ENCODE measurements at places on chromosomes 7 and 10.
A peak's percentile ranks its signal among the peaks of the same experiment; 100 is the strongest.

DNA sequence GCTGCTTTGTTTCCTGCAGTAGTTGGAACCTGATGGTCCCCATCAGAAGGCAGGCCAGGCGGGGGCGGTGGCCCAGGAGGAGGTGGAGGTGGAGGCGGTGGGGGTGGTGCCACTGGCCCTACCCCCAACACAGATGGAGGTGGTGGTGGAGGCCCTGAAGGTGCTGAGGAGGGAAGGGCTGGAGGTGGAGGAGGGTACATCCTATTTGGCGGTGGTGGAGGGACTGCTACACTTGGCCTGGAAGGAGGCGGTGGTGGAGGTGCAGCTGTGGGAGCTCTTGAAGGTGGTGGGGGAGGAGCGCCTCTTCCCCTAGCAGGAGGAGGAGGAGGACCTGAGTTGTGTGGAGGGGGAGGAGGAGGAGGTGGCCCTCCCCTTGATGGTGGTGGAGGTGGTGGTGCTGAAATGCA, 36.8 kb downstream of the LMOD2 start:
- DNase-seq, result no peak

- DNase-seq, result no peak
Observed at GRCh38 chr7:55622241-55622640, 49.9 kb upstream of the VOPP1 start.

DNA sequence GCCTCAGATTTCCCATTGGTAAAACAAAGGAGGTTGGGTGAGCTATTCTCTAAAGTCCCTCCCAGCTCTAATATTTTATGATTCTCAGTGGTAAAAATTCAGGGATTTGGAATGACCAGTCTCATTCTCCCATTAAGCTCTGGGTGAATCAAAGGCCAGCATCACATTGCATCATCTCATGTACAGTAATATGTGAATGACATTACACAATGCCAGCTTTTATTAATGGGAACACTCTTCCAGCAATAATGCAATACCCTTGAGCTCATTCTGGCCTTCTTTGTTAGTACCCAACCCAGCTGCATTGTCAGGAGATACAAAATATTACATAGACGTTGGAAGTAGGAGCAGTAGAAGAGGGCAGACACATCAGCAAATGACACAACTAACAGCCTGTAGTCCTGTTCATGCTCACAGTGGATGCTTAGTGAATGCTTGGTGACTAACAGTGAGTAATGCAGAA, 100.0 kb upstream of the EGR2 start:
- no peak for DNase-seq

- DNase-seq, result no peak
Observed at GRCh38 chr10:19815731-19816410, 361 bp upstream of the PLXDC2 start.

- no peak for DNase-seq
Observed at GRCh38 chr10:18680754-18681153, 21.5 kb downstream of the ARL5B start.

DNA sequence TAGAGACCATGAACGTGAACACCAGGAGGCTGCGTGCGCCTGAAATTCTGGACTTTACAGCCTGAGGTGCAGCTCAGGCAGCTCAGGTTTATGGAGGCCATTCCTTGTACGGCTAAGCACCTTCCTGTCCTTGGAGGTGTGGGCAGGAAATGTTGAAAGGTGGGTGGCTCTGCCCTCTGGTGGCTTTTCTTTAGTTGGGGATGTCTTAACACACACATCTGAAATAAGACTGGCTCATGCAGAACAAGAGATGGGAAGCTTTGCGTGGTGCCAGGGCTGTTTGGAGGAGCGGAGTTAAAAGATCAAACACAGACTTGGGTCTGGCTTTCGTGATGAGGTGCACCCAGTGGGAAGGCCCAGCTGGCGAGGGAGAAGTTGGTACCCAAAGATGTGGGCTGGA, 64.1 kb downstream of the DOCK1 start:
- DNase-seq, result no peak

- no peak for DNase-seq
Observed at GRCh38 chr7:140635345-140635744, 5.3 kb downstream of the DENND2A start.

GRCh38 chr10:128530301-128530700, 404.1 kb upstream of the MKI67 start:
- DNase-seq, result no peak

GRCh38 chr7:134710854-134711624, 64.4 kb downstream of the BPGM start:
- DNase-seq, result peak; percentile 64

DNA sequence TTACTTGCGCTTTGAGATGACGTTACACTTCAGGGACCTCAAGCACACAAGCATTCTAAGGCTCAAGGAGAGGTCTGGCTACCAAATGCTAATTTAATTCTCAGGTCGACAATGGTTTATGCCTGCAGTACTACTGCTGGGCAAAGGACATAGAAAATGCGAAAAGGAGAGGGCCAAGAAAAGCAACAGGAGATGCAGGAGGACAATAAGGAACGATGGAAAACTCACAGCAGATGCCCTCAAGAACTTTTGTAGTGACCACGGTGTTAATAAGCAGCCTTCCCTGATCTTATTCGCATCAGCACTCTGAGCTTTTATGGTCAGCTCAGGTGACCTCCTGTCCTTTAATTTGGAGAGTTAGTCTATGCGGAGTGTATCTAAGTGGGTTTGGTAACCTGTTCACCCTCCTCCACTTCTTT, 146.3 kb downstream of the GPR85 start:
- DNase-seq, result no peak

DNA sequence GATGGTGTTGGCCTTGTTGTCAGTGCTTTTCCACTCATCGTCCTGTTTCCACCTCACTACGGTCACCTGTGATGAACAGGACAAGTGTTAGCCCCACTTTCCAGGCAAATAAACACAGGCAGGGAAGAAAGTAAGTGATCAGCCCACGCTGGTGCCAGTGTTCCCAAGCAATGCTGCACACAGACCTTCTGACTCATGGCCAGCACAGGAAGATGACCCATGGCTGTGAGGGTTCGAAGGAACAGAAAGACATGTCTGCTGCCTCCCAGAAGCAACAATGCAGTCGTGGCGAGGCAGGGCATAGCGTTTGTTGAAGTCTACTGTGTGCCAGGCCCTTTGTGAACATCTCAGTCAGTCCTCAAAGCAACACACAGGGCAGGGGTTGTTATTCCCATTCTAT, 35.7 kb downstream of the SLC29A3 start:
- DNase-seq, result no peak

DNA sequence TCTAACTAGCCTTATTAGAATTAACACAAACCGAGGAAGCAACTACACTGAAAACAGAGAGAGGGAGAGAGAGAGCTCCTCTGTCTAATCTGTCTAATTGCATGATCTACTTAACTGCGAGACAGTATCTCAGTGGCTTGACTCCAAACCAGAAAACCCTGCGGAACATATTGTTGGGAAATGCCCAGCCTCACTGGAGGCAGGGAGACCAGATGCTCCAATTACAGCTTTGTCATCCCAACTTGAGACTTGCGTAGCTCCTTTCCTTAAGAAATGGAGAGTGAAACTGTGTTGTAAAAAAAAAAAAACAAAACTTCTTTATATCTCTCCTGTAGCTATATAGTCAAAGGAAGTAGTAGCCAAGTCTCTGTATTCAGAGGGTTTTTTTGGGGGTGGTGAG, 52.0 kb upstream of the ZNRF2 start:
- no peak for DNase-seq

Data from CD4-positive, alpha-beta T cell treated with Interleukin-17A for 1 hour (primary cell).